ENCODE measurements at places on chromosomes 2 and 18. TPM values are rescaled to one million over a fixed set of nuclear protein-coding genes. Genes with fewer than 3 reads are reported as not detected.

Gene MYO3B
- 0.88 TPM for total RNA-seq

Gene CYP26B1
- total RNA-seq = not detected

Gene ST8SIA5
- total RNA-seq = not detected

Gene TMEM185B
- total RNA-seq = 19.9 TPM

Gene CXCR2
- total RNA-seq = 25.8 TPM

Gene ONECUT2
- total RNA-seq = not detected

Gene FEV
- total RNA-seq = not detected

Gene EMILIN1
- total RNA-seq = 0.78 TPM

Gene CGREF1
- total RNA-seq = not detected

Gene GAL3ST2
- 0.88 TPM for total RNA-seq

Gene SOWAHC
- 0.32 TPM for total RNA-seq

Gene NDUFS1
- total RNA-seq = 47.8 TPM

Gene ARHGEF33
- 0.27 TPM for total RNA-seq

DNA sequence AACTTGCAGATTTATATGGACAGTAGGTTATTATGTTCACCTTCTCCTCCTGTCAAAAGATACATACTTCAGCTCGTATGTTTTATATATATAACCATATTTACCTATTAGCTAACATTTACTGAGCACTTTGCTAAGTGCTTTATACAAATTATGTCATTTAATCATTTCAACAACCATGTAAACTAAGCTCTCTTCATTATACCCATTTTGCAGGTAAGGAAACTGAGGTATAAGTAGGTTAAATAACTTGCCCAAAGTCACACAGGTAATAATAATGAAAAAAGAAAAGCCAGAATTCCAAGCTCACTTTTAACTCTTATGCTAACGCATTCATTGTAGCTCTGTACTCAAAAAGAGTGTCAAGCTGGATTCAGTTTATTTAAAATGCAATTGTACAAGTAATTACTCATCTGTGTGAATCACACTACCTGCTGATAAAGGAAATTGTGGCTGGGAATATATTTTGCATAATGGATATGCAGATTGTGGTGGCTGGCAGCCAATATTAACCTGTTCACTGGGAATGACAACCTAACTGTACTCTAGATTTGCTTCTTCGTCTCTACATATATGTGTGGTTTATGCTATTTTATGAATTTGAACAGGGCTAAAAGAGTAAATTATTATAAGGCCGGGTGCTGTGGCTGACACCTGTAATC is 20.6 kb downstream of the SLC16A14 start:
- DNase-seq = no peak

GRCh38 chr18:46156124-46156745 is 52.0 kb downstream of the HAUS1 start:
- peak; percentile 43 for DNase-seq

DNA sequence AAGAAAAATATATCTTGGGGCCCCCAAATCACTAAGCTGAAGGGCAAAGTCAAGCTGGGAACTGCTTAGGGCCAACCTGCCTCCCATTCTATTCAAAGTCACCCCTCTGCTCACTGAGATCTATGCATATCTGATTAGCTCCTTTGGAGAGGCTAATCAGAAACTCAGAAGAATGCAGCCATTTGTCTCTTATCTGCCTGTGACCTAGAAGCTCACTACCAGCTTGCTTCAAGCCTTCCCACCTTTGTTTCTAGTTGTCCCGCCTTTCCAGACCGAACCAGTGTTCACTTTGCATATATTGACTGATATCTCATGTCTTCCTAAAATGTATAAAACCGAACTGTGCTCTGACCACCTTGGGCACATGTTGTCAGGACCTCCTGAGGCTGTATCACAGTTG is 479.4 kb downstream of the METTL4 start:
- no peak for DNase-seq

DNA sequence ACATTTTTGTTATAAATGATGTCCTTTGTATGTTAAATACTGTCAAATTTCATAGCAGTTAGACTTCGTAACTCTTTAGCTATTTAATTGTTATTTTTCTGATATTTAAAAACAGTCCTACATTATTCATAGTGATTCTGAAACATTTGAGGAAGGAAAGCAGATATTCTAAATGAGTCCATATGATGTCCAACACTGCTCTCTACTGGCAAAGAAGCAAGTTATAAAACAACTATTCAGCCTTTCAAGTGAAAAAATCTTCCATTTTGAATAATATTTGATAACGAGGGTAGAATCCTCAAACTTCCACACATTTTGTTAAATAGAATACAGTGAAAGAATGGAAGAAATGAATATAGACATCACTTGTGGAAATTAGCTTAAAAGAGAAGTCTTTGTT is 220.8 kb downstream of the GULP1 start:
- DNase-seq = peak; percentile 15

DNA sequence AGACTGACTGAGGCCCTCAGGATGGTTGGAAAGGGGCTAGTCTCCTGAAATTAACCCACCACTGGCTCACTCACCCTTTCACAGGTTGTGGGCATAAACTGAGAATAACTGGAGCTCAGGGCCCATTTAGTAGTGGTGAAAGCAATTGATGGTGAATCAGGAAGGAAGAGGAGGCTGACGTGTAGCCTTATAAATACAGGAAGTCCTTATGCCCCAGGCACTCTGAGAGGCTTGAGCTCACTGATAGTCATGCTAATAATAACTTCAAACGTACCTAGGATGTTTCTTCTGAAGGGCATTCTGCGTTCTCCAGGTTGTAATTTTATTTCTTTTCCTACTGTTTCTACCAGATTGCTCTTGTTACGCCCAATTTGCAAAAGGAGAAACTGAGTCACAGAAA is 328.4 kb downstream of the CLIP4 start:
- no peak for DNase-seq

- no peak for DNase-seq
Observed at GRCh38 chr2:3307901-3308300, 69.7 kb downstream of the EIPR1 start.

- no peak for DNase-seq
Observed at GRCh38 chr2:224885291-224885690, 157.0 kb downstream of the DOCK10 start.

GRCh38 chr2:151728804-151729414 is 5.4 kb downstream of the NEB start:
- DNase-seq = no peak

GRCh38 chr18:9712611-9713010 is 4.5 kb downstream of the RAB31 start:
- DNase-seq = no peak

GRCh38 chr2:52934920-52935640 is 832.5 kb upstream of the CHAC2 start:
- DNase-seq = no peak

DNA sequence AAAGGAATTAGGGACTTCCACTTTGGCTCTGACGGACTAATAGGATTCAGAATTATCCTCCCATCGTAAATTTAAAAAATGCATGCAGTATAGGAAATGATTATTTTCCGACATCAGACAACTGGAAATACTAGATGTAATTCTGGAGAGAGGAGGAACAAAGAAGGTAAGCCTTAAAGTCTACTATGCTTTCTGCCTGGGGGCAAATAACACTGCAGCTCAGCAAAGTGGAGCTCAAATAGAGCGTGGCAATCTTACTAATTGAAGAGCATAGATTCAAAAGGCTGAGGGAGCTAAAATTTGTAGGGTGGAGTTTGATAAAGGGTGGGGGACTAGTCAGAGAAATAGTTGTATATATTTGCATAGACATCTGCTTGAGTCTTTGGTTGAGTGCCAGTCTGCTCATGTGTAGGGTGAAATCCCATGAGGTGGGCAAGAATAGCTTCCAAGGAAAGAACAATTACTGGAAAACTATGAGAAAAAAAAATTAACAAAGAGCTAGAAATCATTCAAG is 23.8 kb downstream of the COPS8 start:
- no peak for DNase-seq

DNA sequence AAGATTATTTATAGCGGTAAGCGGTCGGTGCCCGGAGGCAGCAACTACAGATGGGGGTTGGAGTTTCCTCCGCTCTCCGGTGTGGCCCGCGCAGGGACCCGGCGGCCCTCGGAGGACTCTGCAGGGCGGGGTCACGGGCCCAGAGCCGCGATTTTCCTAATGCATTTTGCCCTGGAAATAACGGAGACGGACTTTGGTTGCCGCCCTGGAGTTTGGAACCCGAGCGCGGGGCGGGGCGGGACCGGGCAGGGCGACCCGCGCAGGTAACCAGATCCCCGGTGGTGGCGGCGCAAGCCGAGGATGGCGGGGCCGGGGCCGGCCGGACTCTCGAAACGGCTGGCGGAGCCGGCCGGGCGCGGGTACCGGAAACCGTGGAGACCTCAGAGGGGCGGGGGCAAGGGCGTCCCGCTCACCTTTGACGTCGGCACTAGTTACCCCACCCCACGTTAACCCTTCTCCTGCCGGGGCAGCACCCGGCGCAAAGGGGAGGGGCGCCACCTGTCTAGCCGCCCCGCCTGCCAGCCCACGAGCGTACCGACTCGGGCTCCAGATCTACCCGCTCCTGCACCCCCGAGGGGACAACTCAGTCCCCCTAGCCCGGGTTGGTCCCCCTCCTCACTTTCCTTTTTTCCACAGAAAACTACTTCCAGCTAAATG is 2.9 kb downstream of the CYP26B1 start:
- DNase-seq = peak; percentile 13

GRCh38 chr2:15935675-15936074 is 4.7 kb upstream of the MYCN start:
- DNase-seq = no peak

DNA sequence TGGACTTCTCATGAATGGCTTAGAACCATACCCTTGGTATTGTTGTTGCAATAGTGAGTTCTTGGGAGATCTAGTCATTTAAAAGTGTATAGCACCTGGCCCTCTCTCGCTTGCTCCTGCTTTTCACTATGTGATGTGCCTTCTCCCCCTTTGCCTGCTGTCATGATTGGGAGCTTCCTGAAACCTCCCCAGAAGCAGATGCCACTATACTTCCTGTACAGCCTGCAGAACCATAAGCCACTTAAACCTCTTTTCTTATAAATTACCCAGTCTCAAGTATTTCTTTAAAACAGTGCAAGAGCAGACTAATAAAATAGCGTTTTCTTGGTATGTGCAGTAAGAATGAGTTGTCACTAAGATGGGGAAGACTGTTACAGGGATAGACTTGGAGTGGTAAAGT is 31.6 kb downstream of the BAZ2B start:
- DNase-seq = no peak

DNA sequence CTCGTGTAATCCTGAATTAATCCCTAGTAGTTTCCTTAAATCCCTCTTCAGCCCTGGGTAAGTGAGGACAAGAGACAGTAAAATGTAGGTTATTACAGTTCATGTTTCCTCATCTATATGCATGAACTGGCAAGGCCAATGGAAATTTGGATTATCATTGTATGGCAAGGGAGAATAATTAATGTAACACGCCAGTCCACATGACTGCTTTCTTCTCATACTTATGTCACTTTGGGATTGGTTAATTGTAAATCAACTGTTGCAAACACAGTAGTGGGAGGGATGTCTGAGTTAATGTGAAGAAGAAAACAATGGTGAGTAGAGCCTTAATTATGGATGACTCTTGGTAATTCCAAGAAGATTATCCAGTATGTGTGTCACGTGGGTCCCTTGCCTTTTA is 1.7 kb upstream of the SERPINB7 start:
- no peak for DNase-seq

GRCh38 chr18:77777163-77777562 is 527.5 kb downstream of the GALR1 start:
- DNase-seq = no peak

DNA sequence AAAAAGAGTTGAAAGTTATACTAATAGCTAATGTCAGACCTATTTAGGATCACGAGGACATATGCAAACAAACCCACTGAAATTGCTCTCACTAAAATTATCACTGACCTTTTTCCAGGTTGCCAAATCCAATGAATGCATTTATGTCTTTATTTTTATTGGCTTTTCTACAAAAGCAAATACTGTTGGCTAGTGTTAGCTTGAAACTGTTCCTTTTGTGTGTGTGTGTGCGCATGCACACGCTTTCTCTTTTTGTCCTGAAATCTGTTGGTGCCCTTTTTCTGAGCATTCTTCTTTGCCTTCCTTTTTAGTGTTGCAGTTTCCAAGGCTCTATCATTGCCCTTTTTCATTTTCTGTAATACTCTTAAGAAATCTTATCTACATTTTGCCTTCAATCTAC is 1269.2 kb downstream of the LRP1B start:
- DNase-seq = no peak

- DNase-seq = peak; percentile 75
Observed at GRCh38 chr2:224025874-224026273, 13.2 kb downstream of the SERPINE2 start.

DNA sequence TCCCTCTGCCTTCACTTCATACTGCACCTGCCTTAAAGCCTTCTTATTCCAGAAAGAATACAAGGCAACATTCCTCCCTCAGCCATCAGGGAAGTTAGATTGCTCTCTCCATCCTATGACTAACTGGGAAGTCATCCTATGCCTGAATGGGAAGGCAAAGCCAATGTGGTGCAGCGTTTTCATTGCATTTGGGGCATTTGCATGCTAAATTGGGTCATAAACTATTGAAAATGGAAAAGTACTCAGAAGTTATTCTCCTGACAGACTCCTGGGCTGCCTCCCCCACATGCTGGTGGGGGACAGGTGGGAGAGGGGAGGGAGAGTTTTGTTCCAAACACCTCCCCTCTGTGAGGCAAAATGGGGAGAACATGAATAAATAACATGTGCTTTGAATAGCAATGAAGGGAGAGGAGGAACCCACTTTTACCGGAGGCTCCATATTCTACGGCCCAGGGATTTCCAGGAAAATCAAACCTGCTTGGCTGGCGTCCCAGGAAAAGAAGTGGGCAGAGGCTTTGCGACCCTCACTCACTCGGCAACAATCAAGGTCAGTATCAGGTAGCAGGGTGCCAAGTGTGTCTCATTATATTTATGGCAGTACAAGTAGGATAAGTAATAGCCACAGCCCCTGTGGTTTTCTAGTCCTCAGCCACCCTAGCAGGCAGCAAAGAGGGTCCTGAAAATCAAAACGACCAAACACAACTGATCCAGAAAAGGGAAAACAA is 84.1 kb downstream of the BOD1L2 start:
- DNase-seq = no peak

GRCh38 chr2:50385349-50385748 is 646.6 kb downstream of the NRXN1 start:
- DNase-seq = no peak

- DNase-seq = no peak
Observed at GRCh38 chr2:216621292-216621691, 11.9 kb upstream of the IGFBP2 start.

DNA sequence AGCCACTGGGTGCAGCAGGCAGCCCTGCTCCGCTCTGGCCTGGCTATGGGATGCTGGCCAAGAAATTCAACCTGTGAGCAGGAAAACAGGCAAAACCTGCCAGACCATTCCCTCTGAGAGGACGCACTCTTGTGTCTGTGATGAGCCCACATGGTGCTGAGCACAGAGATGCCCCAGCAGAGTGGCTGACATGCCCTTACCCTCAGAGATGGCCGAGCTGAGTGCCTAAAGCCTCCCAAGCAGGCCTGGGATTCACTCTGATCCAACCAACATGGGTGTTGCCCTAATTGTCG is 34.3 kb upstream of the TAF1B start:
- no peak for DNase-seq

DNA sequence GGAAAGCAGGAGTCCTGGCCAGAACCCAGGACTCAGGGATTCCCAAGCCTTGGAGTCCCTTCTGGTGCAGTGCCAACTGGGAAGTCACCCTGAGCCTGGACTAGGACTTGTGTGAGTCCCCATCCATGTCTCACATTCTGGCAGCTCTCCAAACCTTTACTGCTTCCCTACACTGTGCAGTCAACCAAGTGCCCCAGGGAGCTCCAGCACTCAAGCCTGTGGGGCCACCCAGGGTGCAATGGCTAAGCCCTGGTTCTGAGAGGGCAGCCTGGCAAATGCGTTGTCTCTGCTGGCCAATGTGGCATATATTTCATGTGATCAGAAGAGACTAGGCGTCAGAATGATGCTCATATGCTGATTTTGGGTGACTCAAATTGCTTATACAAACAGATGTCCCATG is 223.4 kb downstream of the SP3 start:
- DNase-seq = no peak

All from natural killer cell (primary cell).